ENCODE measurements at places on chromosomes 4 and X.

GRCh38 chrX:153953892-153954557 lies 9.6 kb upstream of the RENBP start:
- no peak for DNase-seq

- no peak for DNase-seq
Measured at GRCh38 chrX:67651437-67652142, 107.8 kb downstream of the AR start.

- no peak for DNase-seq
Measured at GRCh38 chr4:141540643-141541042, 95.7 kb upstream of the IL15 start.

- no peak for DNase-seq
Measured at GRCh38 chr4:187183346-187183745, 459.7 kb upstream of the FAT1 start.

- no peak for DNase-seq
Measured at GRCh38 chr4:170888660-170889059, 798.9 kb upstream of the AADAT start.

- DNase-seq = no peak
Measured at GRCh38 chrX:46683048-46683447, 75.9 kb downstream of the SLC9A7 start.

- DNase-seq = no peak
Measured at GRCh38 chrX:24030597-24030996, 3.6 kb upstream of the KLHL15 start.

- peak; percentile 1 for DNase-seq
Measured at GRCh38 chr4:15488658-15489470, 19.2 kb downstream of the CC2D2A start.

DNA sequence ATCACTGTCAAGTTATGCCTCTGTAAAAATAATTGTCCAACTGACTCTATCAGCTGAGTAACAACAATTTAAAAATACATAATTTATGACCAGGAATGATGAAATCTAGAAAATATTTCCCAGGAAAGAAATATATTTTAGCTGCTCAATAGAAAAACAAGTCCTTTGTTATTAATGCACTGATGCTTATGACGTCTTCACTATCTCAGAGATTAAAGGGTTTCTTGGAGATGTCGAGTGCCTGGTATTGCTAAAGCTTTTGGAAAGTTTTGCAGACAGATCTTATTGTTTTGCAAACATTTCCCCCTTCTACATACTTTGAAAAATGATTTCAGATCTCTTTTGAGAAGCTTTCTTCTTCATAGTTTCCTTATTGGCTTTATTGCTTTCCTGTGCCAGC lies 154.6 kb upstream of the RPS6KA3 start:
- no peak for DNase-seq
